ENCODE measurements at places on chromosomes 16 and 17.

DNA sequence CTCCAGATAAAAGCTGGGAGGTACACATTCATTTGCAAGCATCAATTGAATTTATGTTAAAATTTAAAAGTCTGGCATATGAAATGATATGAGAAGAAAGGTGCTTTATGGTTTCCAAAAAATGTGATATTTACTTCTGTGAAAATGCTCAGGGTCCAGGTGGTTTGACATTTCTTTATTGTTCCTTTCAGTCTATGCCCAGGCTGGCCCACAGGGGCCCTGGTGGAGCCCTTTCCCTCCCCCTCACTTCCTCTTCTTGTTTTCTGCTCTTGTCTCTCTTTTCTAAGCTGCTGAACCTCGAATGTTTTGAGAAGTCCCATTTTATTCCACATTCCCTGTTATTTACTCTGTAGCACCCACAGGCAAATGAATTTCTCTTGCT is 127.8 kb downstream of the HS3ST3B1 start:
- DNase-seq = peak; percentile 38

GRCh38 chr17:9755083-9755482 is 36.3 kb downstream of the DHRS7C start:
- DNase-seq = no peak

- DNase-seq = no peak
These were observed 46.1 kb upstream of the DNAJA2 start for GRCh38 chr16:47019568-47019967.

DNA sequence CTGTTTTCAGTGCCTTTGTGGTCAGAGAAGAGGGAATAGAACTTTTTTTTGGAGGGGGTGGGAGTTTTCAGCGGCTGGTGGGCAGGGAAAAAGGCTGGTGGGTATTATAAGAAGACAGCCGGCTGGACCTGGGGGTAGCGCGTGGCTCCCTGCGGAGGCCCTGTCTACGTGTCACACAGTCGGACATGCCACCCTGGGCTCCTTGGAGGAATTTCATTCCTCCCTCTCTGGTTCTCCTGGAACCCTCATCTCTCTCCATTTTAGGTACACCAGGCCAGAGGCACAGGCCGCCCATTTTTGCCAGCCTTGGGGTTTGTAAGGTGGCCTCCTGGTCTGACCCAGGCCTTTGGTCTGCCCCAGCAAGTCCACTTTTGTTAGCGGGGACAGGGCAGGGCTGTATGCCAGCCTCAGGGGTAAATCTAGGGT is 908 bp downstream of the FKBP10 start:
- no peak for DNase-seq

All from CD4-positive, alpha-beta T cell treated with Interleukin-12 subunit alpha and Interleukin-12 subunit beta, for 1 hour (primary cell).